ENCODE measurements at places on chromosomes 2 and 18.

GRCh38 chr2:215861607-215862350 is 151.6 kb downstream of the MREG start:
- no peak for DNase-seq

DNA sequence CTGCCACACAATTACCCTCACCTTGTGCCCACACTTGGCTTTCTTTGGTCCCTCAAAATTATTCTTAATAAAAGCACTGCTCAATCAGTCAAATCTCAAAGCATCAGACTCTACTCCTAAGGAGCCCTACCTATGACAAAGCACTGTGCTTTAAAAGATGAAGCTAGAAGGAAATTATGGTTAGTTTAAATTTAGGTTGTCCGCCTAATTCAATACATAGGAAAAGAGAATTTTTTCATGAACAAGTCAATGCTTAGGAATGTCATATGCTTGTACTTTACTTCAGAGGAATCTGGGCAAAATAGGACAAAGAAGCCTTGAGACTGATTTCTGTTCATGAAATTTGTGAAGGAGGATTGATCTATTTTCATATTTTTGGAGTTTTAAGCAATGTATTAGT is 726.4 kb upstream of the CDH2 start:
- DNase-seq: no peak

GRCh38 chr18:59354731-59355130 is 4.3 kb downstream of the LMAN1 start:
- DNase-seq: no peak

GRCh38 chr2:62660087-62660486 is 45.4 kb upstream of the EHBP1 start:
- no peak for DNase-seq

Measured in stimulated activated CD4-positive, alpha-beta T cell treated with anti-CD3 and anti-CD28 coated beads, Interleukin-2, amount 100 ng/mL, for 24 hours (primary cell).